Uterine smooth muscle cell (primary cell): ENCODE measurements at places on chromosomes 1 and 21. TPM values are rescaled to one million over a fixed set of nuclear protein-coding genes. Genes with fewer than 3 reads are reported as not detected.

The SMPDL3B gene
- total RNA-seq, result 0.25 TPM in 1 of 2 replicates, not detected in the other

The SPATA45 gene
- total RNA-seq, result not detected in 2 replicates

The CEP350 gene
- total RNA-seq, result 63.2 and 78.2 TPM in 2 replicates

The APOBEC4 gene
- total RNA-seq, result not detected in 2 replicates

The TSPEAR gene
- not detected in 2 replicates for total RNA-seq

The TCHH gene
- total RNA-seq, result under 0.01 TPM in 1 of 2 replicates, not detected in the other

The OR2M5 gene
- not detected in 2 replicates for total RNA-seq

The SYT14 gene
- total RNA-seq, result 3.3 and 4.4 TPM in 2 replicates

The BSND gene
- not detected in 2 replicates for total RNA-seq
